ENCODE measurements at places on chromosomes 3 and 15. TPM values are rescaled to one million over a fixed set of nuclear protein-coding genes. Genes with fewer than 3 reads are reported as not detected.
A peak's percentile ranks its signal among the peaks of the same experiment; 100 is the strongest.

DNA sequence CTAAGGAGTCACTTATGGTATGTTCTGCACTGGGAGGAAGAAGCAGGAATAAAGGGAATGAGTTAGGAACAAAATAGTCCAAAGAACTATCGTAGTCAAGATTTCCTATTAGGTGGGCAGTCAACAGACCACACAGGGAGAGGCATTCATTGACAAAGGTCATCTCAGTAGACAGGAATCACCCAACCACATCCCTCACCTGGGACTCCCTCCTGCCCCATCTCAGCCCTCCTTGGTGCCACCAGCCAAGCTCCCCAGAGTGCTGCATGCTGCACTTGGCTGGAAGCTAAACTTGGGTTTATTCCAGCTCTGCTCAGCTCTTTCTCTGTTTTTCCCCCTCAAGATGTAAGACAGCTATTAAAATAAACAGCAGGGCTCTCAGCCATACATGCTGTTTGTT, 72.3 kb upstream of the CTNNB1 start:
- no peak for DNase-seq

- DNase-seq = no peak
Measured at GRCh38 chr3:15152184-15152583, 53.2 kb upstream of the RBSN start.

DNA sequence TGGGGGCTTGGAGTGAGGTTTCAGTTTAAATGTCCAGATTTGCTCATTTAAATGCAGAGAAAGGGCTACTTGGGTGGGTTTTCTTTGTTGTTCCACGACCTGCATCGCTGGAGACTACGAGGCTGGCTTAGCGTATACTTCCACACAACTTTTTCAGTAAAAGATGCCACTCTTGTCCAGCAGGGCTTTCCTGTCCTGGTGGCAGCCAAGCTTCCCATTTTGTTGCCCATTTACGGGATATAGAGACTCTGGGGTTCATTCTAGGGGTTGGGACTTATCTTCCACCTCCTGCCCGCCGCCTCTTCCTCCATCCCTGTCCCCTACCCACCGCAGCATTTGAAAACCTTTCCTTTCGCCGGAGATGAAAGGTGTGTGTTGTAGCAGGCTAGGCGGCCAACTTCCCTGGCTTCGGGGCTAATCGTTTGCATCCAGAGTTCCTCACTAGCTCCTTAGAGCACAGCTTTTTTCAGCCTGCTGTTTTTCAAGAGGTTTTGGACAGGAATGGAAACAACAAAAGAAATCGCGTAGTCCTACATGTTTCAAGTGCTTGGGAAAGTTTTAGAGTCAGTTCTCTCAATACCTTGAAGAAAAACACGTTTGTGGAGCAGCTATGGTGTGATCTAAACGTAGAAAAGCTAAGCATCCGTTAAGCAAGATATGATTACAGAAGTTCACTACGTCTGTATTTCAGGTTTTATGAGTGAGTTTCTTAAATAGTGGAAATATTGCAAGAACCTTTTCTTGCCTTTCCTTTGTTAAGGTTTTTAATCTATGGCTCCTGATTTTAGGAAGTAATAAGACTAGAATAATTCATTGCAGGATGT, 843 bp downstream of the CHRNA5 start:
- no peak for DNase-seq

The SPSB4 gene
- total RNA-seq = 3.1 TPM

The SUCNR1 gene
- 1.3 TPM for total RNA-seq

The CFAP92 gene
- total RNA-seq = 0.28 TPM

The TP63 gene
- 0.19 TPM for total RNA-seq

The SLC12A6 gene
- total RNA-seq = 24.1 TPM

DNA sequence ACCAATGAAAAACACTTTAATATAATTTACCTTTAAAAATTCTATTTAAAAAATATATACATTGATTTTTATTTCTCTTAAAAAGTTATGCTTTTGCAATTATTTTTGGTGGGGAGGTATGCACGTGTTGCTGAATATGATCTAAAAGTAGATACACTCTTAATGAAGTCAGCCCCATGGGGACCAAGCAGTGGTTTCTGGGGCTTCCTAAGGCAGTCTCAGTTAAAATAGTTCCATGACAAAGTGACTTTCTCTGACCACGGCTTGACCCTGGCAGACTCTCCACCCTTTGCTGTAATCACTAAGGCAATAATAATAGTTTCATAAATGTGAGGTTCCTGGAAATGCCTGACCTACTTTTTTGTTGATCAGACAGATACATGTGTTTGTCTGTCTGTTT, 50.4 kb downstream of the CCR4 start:
- DNase-seq = no peak

DNA sequence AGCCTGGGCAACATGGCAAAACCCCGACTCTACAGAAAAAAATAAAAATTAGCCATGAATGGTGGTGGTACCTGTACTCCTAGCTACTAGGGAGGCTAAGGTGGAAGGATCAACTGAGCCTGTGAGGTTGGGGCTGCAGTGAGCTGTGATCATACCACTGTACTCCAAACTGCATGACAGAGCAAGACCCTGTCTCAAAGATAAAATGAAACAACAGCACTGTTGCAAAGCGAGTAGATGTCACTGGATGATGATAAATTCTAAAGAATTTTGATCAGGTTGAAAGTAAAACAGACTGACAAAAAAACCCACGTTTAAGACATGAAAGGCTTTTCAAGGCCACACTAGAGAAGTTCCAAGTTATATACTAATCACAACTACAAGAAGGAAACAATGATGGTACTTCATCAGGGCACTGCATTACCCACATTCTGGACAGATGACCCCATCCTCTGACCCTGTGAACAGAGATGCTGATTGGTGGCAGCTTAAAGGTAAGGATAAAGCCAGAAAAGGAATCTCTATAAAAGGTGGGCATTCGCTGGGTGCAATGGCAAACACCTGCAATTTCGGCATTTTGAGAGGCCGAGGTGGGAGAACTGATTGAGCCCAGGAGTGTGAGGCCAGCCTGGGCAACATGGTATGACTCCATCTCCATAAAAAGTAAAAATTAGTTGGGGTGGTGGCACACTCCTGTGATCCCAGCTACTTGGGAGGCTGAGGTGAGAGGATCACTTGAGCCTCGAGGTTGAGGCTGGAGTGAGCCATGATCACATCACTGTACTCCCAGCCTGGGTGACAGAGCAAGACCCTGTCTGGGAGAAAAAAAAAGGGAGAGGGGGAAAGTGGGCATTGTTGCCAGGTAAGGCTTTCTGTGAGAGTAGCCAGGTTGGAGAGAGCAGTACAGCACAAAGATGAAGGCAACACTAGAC, 59.2 kb downstream of the TBL1XR1 start:
- peak; percentile 38 for DNase-seq

DNA sequence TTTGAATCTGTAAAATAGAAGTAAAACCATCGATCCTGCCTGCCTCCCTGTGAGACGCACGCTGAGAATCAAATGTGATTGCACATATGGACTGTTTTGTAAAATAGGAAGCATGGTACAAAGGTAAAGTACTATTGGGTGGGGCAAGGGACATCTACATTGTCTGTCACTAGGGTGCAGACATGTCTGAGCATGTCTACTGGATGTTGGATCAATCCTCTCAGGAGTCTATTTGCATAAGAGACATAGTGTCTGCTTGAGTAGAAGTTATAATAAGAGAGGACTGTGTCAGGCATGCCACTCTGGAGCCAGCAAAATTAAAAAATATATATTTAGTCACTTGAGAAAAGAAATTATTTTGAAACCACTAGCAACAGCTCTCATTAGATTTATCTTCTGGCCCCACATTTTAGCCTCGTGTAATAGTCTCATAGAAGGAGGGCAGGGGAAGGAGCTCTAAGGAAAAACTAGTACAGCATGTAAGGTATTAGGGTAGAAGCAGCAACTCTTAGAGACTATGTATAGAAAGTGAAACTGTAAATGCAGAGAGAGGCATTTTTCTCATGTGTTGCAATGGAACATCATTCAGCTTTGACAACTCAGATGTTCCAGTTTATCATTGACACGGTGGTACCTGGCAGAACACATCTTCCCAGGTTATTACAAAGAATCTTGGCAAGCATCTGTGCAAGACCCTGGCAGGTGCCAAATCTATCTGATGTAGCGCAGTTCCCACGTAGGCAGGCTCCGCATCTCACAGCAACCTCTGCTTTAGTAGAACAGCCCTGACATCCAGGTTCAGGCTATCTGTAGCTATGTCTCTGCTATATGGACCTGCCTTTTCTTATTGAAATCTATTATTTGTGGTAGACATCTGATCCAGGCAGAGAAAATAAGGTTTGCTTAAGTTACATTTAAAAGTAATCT, 85.2 kb upstream of the CHL1 start:
- DNase-seq = no peak

DNA sequence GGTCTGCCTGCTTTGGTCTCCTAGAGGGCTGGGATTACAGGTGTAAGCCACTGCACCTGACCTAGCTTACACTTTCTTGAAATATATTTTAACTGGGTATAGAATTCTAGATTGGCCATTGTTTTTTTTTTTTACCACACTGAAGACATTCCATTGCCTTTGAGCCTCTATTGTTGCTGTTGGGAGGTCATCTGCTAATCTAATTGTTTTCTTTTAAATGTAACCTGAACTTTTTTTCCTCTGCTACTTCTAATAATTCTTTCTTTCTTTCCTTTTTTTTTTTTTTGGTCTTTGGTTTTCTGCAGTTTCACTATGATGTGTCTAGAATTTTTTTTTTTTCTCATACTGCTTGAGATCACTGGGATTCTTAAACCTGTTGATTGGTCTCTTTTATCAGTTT, 28.1 kb downstream of the ERICH6 start:
- DNase-seq = no peak

The IGF2BP2 gene
- 4.1 TPM for total RNA-seq

The TNFAIP8L3 gene
- total RNA-seq = 57.0 TPM
